ENCODE measurements at places on chromosomes 5 and 9. TPM values are rescaled to one million over a fixed set of nuclear protein-coding genes. Genes with fewer than 3 reads are reported as not detected.

Gene TMC1
- 0.02 TPM for total RNA-seq

Gene FYB1
- total RNA-seq, result not detected

Gene CCL27
- not detected for total RNA-seq

Gene SLC25A48
- 4.5 TPM for total RNA-seq

Gene IFNA13
- not detected for total RNA-seq

DNA sequence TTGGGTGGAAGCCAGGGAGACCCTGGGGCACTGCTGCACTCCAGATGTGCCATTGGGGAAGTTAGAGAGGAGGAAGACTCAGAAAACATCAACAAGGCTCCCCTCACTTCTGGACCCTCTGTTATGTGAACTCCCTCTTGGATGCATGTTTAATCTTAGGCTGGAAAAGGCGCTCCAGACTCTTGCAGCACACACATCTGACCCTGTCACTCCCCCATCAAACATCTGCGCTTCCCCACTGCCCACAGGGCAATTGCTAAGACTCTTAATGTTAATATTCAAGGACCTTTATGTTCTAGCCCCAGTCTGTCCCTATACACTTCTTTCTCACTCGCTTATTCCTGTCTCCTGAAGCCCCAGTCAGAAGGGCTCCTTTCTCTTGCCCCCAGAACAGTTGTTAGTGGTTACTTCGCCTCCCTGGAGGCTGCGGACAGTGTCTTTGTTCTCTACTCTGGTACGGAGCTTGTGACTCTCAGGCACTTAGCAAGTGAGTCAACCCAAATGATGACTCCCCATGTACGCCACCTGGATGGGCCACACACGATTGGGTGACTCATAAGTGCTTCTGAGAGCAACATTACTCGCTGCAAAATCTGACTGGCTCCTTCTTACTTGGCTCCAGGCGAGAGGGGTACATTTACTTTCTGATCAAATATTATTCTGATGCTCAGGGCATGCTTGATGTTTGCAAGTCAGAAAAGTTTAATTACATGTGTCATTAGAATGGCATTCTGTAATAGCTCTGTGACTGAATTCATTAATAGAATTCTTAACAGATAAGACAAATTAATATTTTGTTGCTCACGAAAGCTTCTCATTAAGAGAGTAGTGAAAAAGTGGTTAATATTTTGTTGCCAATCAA is 193.6 kb downstream of the HSPA4 start:
- no peaks in the 10 kb centered on the region for H3K36me3 ChIP-seq
- peaks cover 52% of the 10 kb centered on the region for H3K4me1 ChIP-seq
- DNase-seq, result peak; percentile 40
- H3K4me3 ChIP-seq, result no peak overlapping the region
- H3K27ac ChIP-seq, result no peak overlapping the region

DNA sequence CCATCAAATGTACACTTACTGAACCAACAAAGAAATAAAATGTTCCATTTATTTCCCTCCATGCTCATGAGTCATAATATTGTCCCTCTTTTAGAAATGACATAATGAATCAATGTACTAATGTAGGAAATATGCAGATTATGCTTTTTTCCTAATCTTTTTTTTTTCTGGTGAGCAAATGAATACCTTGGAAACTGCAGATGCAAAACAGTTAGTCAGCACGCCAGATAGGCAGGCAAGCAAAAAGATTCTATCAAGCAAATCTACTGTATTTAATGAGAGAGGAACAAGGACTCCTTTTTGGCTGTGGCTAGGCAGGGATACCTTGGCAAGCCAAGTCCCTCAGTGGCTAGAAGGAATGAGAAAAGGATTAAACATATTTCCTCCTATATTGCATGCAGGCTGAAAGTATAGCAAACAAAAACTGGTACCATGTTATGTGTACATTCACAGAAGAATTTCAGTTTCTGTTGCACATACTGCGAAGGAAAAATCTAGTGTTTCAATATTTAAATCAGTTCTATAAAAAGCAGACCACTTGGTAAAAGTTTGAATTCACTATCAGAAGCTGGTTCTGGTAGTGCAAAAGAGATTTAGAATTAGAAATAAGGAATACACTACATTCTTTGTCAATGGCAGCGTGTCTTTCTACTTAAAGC is 605.4 kb downstream of the TLE1 start:
- H3K4me1 ChIP-seq, result no peaks in the 10 kb centered on the region
- DNase-seq, result no peak
- H3K36me3 ChIP-seq, result no peaks in the 10 kb centered on the region
- no peak overlapping the region for H3K27ac ChIP-seq
- no peak overlapping the region for H3K4me3 ChIP-seq

Data from HepG2 (cell line).